CD4-positive, alpha-beta T cell (primary cell): ENCODE measurements at places on chromosomes 3 and 15.
A peak's percentile ranks its signal among the peaks of the same experiment; 100 is the strongest.

- peak; percentile 4 for DNase-seq
These were observed 168.4 kb downstream of the MEGF11 start for GRCh38 chr15:66085128-66085527.

DNA sequence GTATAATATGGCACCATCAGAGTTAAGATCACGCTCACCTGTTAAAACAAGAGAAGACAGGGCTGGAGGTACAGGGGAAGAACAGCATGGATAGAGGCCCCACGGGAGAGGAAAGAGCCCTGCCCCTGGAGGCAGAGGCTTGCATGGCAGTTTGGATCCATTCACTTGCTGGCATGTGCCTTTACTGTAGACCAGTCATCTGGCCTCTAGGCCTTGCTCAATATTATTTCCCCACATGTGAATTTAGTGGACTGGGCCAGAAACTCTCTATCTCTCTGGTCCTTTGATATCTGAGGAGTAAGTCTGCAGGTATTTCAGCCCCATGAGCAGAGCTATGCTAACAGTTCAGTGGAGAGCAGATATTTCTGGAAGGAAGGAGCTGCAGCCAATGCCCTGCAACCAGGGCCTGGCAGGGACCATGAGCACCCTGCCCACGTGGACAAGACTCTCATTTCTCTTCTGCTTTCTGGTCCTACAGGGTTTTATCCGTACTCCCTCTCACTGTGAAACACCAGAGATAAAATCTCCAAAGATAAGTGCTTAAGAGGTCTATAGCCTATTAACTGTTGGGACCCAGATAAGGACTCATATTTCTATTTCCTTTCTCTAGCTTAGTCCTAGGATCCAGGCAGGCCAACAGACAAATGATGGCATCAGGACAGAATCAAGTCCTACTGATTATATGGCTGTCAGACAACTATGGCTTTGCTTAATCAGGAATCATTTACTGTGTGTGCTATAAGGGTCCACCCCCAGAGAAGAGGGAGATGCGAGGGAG is 65.0 kb downstream of the CLDN11 start:
- DNase-seq = no peak

DNA sequence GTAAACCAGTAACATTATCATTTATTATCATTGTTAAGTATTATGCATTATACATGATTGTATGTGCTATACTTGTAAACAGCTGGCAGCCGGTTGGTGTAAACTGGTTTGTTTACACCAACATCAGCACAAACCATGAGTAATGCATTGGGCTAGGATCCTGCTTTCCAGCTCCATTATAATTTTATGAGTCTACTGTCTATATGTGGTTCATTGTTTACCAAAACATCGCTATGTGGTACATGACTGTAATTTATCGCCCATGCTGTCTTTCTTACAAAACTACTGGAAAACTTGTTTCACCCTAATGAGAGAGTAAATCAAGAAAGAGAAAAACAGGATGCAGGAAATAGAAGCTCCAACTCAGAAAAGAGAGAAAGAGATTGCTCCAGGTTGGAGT is 224.8 kb upstream of the CBLB start:
- DNase-seq = no peak

DNA sequence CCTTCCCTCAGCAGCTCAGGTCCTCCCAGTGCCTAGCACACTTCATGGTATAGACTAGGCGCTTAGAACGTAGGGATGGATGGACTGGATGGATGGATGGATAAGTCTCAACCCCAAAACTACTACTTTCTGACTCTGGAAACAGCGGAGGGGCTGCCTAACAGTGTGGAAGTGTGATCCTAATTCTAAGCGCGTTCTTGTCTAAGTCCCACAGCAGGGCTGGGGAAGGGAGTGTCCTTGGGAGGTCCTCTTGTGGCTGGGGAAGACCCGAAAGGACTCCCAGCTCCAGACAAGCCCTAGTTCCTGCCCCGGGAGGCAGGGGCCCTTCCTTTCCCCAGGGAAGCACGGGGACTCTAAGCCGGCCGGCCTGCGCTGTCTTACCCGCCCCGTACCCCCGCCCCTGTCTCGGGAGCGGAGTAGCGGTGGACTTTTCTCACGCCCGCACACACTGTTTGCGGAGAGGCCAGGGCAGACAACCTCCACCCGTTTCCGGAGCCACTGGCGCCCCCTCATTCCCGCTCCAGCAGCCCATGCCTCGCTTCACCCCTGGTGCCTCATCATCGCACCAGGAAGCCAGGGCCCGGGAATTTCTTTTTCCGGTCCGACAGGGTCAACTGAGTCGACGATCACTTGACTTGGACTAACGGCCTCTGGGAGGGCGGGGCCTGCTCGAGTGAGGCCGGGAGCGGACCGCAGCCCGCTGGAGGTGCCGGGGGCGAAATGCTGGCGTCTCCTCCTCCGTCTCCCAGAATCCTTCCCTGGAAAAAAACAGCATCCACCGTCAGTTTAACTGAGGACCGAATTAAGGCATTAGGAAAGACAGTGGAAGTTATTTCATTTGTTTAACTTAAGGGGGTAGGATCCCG is 133.3 kb downstream of the TBC1D2B start:
- DNase-seq = peak; percentile 41

DNA sequence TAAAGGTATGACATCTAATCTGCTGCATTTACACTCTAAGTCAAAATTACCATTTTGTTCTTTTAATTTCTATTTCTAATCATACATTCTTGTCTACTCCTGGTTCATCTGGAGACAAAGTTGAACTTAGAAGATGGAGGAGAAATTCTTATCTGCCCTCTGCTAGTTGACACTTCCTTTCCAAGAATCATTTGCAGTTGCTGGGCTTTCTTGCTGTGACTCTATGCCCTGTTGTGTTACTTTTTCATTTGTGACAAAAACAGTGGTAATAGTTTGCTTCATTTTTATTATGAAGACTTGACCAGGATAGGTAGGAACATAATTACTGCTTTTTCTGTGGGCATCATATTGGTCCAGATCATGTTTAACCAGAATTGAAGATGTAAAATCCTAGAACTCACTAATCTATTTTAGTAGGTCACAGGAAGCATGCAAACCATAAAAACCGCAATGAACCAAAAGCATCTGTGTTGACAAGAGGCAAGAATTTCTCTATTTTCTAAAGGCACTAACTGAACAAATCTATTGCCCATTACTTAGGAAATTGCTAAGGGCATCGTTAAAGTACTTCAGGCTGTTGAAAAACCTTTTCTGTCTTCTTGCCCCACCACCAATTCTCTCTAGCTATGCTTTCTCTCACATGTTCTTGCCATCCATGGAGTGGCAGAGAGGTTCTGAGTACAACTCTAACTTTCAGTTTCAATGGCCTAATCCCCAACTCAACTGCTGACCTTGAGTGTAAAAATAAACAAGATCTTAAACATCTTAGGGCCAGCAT is 4.2 kb upstream of the CCR2 start:
- DNase-seq = no peak

DNA sequence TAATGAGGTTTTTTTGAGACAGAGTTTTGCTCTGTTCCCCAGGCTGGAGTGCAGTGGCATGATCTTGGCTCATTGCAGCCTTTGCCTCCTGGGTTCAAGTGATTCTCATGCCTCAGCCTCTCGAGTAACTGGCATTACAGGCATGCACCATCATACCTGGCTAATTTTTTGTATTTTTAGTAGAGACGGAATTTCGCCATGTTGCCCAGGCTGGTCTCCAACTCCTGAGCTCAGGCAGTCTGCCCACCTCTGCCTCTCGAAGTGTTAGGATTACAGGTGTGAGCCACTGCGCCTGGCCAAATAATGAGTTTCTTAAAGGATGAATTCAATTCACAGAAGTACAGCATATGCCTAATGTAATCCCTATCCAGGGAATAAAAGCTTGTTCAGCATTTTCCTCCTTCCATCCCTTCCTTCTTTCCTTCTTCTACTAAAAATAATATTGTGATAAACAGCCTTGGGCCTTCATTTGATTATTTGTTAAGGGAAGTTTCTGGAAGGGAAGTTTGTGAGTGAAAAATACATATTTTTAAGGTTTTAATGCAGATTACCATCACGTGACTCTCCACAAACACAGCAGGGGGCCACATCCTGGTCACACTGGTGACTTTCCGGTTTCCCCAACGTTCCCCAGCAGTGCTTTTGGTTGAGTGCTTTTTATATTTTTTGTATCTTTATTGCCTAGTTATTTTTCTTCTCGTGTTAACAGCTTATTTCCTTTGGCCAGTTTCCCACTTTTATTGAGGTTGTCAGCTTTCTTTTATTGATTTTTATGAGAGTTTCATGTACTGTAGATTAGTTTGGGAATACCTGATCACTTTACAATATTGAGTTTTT is 116.8 kb downstream of the USP13 start:
- no peak for DNase-seq

DNA sequence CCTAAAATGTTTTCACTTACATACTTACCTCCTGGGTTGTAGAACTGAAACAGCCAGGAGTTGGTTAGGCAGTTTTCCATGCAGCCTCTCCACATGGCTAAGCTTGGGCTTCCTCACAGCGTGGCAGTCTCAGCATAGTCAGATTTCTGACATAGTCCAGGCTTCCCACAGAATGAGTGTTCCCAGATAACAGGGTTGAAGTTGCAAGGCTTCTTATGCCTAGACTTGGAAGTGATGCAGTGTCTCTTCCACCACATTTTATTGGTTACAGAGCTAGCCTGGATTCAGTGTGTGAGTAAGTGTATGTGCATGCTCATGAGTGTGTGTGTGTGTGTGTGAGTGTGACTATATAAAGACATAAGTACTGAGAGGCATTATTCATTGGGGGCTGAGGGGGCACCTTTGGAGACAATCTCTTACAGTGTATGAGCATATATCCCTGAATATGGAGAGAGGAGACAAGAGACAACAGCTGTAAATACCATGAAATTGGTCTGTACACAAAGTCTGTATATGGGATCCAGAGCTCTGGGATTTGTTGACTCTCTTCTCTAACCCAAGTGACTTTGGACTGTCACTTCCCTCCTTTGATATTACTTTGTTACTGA is 78.1 kb downstream of the ZNF621 start:
- DNase-seq = no peak

DNA sequence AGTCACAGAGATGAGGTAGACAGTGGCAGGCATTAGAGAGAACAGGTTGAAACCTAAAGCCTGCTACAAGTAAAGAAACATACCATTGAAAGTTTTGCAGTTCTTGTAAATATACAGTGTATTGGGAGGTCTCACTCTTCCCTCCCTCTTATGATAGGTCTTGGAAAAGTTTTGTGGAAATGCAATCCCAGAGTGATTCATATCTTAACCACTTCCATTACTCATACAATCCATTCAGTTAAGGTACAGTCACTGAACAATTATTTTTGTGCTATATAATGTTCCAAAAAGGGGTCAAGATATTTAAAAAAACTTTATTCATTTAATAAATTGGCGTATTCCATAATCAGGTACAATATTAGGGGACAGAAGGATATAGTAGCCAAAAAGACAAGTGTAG is 737.7 kb upstream of the ALCAM start:
- no peak for DNase-seq

GRCh38 chr15:66721020-66721419 is 19.0 kb downstream of the SMAD6 start:
- DNase-seq = no peak

DNA sequence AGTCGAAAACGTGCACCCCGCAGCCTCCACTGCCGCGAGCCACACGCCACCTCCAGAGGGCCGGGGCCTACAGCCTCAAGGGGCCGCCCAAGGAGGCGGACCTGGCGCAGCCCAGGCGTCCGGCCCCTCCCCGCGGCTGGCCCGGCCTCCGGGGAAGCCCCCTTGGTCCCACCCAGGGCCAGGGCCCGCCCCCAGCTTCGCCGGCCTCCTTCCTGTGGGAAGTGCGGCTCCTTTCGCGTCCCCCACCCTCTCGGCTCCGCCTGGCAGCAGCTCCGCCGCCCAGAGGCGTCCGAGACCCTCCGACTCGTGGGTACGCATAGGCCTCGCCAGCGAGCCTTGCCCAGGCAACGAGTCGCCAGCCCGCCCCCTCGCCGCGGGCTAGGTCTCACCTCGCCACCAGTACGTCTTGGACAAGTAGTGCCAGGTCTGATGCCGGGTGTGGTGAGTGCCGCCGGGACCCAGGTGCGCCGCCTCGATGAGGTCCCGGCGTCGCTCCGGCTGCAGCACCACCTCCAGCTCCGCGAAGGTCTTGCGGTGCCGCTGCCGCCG is 642 bp downstream of the ZBTB11 start:
- peak; percentile 97 for DNase-seq

GRCh38 chr3:130941793-130942192 is 47.9 kb downstream of the ATP2C1 start:
- DNase-seq = no peak

GRCh38 chr3:15011174-15011573 is 53.9 kb downstream of the MRPS25 start:
- DNase-seq = no peak

DNA sequence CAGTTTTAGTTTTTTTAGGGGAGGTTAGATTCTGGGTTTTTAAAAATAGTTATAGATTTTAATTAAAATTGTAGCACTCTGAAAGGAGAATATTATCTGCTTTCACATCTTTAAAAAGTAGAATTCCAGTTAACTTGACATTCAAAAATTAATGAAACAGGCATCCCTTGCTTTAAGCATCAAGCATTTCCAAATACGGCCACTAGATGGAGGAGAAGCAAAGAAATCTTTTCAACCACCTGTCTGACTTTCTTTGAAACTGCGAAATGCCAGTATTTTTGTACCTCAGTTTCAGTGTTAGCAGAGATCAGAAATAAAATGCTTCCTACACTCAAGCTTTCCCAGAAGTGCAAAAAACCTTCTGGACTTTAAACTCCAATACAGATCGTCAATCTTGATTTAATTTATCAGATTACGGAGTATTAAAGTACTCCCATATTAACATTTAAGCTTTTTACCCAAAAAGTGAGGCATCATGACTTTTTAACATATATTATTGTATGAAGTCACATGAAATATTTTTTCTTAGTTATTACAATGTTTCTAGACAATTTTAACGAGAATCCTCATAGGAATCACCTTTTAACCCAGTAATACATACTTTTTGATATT is 153.3 kb downstream of the P3H2 start:
- no peak for DNase-seq

- no peak for DNase-seq
These were observed 85.0 kb upstream of the CNTN6 start for GRCh38 chr3:1007866-1008265.

- DNase-seq = no peak
These were observed 32.3 kb upstream of the DUSP7 start for GRCh38 chr3:52088445-52089367.

GRCh38 chr15:56929933-56930332 is 11.5 kb downstream of the TCF12 start:
- DNase-seq = no peak

- no peak for DNase-seq
These were observed 66.2 kb downstream of the MAP4 start for GRCh38 chr3:47949979-47950378.

DNA sequence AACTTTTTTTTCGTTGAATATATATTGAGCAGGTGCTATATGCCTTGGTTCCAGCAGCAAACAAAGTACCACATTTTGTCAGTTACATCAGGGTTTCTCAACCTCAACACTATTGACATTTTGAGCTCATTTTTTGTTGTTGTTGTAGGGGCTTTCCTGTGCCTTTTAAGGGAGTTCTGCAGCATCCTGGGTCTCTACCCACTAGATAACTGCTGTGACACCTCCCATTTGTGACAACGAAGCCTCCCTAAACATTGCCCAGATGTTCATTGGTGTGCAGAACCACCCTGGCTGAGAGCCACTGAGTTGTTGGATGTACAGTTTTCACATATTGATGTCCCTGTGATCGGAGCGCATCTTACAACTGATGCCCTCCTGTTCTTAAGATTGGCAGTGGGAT is 382.6 kb downstream of the PTPRG start:
- DNase-seq = no peak
